ENCODE measurements at places on chromosomes 16 and 17.
A peak's percentile ranks its signal among the peaks of the same experiment; 100 is the strongest.

DNA sequence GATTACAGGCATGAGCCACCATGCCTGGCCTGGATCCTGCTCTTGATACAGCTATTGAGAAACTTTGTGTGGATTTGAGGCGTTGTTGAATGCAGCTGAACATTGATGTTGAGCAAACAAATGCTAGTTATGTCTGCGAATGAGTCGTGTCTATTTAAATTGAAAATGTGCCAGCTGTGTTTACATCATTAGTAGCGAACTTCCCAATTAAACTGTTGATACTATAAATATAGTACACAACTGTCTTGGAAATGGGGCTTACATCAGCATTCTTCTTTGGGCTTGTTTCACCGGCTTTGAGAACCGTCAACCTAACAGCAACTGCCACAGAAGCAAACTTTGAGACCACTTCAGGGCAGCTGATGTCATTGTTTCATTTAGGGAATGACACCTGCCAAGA, 251.9 kb downstream of the RBFOX1 start:
- ATAC-seq, result no peak

- ATAC-seq, result no peak
These were observed 43.2 kb downstream of the CUEDC1 start for GRCh38 chr17:57911834-57912673.

DNA sequence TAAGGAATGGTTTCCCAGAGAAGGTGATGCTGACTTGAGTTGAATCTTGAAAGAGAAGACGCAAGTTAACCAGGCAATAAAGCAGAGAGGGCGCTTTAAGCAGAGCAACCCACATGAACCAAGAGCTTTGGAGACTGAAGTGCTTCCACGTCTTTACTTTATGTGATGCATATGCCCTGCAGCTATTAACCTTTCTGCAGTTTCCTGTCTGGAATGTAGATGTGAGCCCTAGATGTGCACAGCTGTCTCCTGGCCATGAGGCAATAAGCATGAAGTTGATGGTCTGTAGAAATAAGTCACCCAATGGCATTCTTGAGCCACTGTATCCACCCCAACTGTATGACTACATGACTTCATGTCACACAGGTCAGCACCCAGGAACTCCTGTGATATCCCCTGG, 5.7 kb upstream of the CHST4 start:
- no peak for ATAC-seq

DNA sequence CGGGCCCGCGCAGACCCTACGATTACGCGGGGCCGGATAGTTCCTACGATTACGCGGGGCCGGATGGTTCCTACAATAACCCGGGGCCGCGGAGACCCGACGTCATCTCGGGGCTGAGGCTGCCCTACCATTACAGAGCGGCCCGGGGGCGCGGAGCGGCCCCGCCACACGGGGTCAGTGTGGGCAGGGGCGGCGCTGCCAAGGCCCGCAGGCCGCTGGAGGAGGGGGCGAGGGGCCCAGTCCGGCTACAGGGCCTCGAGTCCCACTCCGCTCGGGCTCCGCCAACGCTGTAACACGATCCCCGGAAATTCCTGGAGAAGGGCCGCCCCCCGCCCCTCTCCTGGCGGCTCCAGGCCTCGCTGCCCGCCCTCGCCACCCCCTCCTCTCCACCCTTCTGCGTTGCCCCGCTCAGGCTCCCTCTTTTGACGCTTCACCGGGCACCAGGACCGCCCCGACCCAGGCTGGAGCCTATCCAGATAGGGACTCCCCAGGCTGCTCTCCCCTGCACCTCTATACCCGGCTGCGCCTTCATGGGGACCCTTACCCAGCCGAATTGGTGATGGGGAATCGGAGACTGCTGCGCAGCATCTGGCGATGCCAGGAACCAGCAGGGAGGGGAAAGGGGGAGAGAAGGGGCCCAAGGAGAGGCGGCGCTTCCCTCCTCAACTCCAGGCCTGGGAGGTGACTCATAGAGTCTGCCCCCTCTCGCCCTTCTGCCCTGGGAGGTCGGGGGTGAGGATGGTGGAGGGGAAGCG, at the start of gene RAB34:
RAB34 (minus strand) TSS at position 291 of the 755 bp plus-strand sequence. CDS start 602 bp downstream, outside the sequence.
- ATAC-seq, result no peak

DNA sequence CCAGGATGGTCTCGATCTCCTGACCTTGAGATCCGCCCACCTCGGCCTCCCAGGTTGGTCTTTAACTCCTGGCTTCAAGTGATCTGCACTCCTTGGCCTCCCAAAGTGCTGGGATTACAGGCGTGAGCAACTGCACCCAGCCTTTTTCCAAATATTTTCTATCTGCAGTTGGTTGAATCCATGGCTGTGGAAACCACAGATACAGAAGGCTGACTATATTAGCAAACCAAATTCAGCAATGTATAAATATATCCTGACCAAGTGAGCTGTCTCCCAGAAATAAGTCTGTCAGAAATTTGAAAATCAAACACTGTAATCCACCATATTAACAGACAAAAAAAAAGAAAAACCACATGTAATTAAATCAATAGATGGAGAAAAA, 9.6 kb downstream of the CFDP1 start:
- no peak for ATAC-seq

GRCh38 chr17:9123594-9124553, 102.6 kb downstream of the NTN1 start:
- no peak for ATAC-seq

- no peak for ATAC-seq
These were observed 4.7 kb downstream of the COQ9 start for GRCh38 chr16:57452021-57452420.

GRCh38 chr17:65511316-65511715, 50.1 kb downstream of the AXIN2 start:
- ATAC-seq, result no peak

GRCh38 chr17:39794249-39794970, 56.7 kb downstream of the GRB7 start:
- ATAC-seq, result no peak

- ATAC-seq, result no peak
These were observed 58.3 kb upstream of the AKTIP start for GRCh38 chr16:53561101-53561888.

DNA sequence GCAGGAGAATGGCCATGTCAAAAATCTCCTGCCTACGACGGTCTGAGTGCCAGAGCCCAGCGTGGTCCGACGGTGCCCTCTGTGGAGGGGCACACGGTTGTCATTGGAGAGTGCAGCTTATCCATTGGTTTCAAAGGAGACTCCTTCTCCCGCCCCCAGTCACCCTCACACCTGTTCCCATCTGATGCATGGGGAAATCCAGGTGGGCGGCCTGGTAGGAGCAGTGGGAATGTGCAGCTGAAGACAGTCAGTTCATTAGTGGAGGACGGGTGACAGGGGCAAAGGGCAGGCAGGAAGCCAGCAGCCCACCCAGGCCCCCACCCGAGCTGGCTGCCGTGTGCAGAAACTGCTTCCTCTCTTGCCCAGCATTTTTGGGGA, 162.3 kb downstream of the IRF8 start:
- ATAC-seq, result no peak

DNA sequence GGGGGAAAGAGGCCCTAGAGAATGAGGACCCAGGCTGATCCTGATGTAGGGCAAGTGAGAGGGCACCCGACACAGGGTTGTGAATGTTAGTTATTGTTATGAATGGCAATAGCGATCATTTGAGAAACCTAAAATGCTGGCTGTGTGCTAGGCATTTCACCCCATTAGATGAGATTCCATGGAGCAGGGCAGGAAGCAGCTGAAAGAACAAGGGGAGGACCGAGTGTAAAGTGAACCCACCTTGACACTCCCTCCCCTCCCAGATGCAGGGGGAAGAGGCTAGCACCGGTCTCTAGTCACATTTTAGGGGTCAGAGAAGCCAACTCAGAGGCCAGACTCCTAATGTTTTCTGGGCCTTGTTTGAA, 553 bp upstream of the CORO6 start:
- ATAC-seq, result peak; percentile 1

DNA sequence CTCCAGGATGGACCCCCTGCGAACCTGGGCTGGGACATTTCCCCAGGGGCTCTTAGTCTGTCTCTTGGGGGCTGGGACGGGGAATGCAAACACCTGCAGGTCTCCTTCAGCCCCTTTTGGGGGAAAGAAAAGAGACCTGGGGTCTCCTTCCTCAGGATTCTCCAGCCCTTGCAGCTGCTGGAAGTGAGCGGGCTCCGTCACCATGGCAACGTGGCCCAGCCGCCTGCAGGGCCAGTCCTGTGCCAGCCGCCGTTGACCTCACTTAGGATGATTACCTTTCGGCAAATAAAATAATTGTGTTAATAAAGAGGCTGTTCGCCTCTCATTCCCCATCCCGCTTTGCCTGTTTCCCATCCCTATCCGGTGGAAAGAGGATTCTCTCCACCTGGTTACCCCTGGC, 25.7 kb downstream of the MRM1 start:
- ATAC-seq, result no peak

DNA sequence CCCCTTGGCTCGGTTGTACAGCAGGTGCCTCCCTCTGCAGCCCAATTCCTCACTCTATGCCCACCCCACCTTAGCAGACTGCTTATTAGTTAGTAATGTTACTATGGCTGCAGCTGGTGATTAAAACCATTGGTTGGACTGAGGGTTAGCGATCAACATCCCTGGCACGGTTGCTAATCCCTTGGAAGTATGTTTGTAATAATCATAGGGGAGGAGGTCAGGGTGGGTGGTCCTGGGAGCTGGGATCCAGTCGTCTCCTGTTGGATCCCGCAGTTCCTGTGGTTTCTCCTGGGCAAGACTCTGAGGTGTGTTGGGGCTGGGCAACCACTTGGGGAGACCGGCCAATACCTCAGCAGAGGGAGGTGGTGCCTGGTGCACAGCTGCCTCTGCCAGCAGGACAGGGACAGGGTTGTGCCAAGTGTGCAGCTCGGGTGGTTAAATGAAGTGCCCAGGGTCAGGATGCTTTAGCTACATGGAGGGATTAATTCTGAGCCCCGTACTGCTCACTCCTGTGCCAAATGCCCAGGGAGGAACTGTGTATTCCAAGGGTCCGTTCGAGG, 38.0 kb downstream of the FZD2 start:
- no peak for ATAC-seq

DNA sequence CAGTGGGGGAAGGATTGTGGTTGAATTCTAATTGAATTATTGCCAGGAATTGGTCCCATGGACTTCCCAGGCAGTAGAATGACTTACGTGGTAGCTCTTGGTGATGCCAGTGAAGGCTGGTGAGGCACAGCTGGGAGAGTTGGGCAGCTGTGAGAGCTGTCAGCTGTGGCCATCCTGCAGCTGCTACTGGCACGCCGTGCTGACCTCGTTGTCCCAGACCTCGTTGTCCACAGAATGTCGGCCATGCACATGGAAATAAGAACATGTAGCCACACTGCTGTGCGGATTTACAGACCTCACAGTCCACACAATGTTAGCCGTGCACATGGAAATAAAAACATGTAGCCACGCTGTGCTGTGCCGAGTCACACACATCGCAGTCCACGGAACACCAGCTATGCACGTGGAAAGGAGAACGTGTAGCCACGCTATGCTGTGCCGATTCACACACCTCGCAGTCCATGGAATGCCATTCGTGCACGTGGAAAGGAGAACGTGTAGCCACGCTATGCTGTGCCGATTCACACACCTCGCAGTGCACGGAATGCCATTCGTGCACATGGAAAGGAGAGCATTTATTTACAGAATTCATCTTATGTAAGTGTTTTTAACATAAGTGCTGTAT, 59.2 kb downstream of the BANP start:
- no peak for ATAC-seq

DNA sequence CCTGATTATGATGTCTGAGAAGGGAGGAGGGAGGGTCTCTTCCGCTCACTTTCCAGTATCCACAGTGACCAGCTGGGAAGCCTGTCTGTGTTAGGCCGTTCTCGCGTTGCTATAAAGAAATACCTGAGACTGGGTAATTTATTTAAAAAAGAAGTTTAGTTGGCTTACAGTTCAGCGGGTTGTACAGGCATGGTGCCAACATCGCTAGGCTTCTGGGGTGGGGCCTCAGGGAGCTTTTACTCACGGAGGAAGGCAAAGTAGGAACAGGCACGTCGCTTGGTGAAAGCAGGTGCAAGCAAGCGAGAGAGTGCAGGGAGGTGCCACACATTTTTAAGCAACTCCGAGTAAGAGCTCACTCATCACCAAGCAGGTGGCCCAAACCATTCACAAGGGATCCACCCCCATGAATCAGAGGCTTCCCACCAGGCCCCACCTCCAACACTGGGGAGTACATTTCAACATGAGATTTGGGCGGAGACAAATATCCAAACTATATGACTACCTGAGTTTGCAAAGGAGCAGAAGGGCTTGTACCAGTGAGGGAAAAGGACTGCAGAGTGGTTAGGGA, 137.5 kb downstream of the CCDC182 start:
- ATAC-seq, result no peak

- ATAC-seq, result no peak
These were observed 125.4 kb upstream of the COX10 start for GRCh38 chr17:13943909-13944308.

DNA sequence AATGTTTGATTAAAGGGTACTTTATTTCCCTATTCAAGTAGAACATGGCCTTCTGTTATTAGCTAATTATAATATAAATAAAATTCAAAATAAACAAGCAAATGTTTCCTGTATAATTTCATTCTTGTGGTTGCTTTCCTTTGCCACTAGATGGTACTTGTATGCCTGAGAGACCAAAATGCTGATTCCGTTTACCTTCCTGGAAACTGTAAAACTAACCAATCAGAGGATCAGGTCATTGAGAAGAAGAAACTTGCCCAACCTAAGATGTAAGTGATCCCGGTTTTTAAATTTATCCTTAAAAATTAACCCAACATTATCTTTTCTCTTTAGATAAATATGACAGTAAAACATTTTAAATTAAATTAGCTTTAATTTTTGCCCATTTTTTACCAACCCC, 8.1 kb upstream of the ABCA5 start:
- ATAC-seq, result peak; percentile 65

DNA sequence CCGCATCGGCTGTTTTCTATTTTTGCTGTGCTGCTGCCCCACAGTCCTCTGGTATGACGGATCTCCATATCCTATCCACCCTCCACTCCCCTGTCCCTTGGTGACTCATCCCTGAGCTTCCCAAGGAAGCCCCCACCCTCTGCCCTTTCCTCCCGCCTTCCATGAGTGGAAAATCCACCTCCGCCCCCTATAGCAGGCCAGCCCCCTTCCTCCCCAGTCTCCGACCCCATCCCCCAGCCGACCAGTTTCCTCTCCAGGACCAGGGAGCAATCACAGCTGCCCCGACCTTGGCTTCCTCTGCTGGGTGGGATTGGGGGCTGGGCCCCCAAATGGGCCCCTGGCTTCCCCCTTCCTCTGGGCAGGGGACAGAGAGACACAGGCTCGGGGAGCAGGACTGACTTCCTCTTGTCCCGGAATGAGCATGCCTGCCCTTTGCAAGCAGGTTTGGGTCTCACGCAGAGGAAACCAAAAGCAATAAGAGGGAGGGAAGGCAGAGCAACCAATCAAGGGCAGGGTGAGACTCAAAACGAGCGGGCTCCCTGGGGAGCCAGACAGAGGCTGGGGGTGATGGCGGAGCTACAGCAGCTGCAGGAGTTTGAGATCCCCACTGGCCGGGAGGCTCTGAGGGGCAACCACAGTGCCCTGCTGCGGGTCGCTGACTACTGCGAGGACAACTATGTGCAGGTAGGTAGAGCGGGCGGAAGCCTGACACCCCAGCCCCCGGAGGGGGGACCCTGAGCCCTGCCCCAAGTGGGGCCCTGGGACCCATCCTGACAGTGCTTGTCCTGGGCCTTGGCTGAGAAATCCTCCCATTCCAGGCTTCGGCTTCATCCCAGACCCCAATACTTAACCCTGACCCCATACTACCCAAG, at the start of the genes ABI3 and GNGT2:
ABI3 (plus strand) TSS at position 550 of the 872 bp plus-strand sequence; CDS start at position 568, 18 bp downstream.
GNGT2 (minus strand) TSS at position 417 of the 872 bp plus-strand sequence. CDS start 3,152 bp downstream, outside the sequence.
- ATAC-seq, result peak; percentile 76

Measured in SK-N-SH treated with all-trans-retinoic acid at 6 μM for 48 hours (cell line).